ENCODE measurements at places on chromosomes 2 and 18.
A peak's percentile ranks its signal among the peaks of the same experiment; 100 is the strongest.

DNA sequence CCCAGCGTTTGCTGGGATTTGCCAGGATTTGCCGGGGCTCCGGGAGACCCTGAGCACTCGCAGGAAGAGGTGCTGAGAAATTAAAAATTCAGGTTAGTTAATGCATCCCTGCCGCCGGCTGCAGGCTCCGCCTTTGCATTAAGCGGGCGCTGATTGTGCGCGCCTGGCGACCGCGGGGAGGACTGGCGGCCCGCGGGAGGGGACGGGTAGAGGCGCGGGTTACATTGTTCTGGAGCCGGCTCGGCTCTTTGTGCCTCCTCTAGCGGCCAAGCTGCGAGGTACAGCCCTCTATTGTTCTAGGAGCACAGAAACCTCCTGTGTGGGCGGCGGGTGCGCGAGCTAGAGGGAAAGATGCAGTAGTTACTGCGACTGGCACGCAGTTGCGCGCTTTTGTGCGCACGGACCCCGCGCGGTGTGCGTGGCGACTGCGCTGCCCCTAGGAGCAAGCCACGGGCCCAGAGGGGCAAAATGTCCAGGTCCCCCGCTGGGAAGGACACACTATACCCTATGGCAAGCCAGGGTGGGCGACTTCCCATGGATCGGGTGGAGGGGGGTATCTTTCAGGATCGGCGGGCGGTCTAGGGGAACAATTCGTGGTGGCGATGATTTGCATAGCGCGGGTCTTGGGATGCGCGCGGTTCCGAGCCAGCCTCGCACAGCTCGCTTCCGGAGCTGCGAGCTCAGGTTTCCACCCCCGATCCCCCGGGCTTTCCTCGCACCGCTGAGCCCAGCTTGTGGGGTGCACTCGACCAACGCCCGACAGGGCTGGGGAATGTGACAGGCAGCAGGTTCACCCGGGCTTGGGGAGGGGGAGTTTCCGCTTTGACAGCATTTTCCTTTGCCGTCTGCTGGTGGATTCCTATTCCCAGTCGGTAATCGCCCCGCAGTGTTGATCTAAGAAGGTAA is 2.8 kb downstream of the ONECUT2 start:
- peak; percentile 90 for DNase-seq

DNA sequence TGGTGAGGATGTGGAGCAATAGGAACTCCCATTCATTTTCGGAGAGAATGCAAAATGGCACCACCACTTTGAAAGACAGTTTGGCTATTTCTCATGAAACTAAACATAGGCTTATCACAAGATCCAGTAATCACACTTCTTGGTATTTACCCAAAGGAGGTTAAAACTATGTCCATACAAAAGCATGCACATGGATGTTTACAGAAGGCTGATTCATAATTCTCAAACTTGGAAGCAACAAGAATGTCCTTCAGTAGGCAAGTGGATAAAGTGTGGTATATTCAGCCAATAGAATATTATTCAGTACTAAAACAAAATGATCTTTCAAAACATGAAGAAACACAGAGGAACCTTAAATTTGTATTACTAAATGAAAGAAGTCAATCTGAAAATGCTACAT is 440.6 kb downstream of the FBXO15 start:
- DNase-seq, result no peak

DNA sequence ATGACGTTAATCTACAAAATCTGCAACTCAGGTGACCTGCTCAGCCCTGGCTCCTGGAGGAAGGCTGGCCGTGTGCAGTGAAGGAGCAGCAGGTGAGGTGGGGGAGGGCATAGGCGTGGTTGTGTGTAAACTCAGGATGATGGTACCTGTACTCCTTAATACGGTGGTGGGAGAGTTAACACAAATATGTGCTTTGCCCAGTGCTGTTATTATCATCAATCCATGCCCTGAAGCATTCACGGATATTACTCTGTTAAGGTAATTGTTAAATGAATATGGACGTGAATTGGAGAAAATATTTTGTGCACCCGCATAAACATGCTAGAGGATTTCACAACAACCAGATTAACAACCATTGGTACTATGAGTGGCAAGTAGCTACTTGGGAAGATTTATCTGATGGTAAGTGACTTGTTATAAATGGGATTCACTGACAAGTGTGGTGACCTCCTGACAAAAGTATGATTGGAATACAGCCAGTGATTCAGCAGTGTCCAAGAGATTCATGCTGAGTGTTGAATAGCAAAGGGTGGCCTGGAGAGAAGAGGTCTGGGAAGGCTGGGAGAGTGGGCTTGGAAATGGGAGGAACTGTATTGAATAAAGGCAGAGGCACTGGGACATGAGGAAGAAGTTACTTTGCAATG is 194.1 kb downstream of the TPGS2 start:
- no peak for DNase-seq

GRCh38 chr2:233072838-233073237 is 12.7 kb downstream of the INPP5D start:
- DNase-seq, result no peak

- no peak for DNase-seq
Observed at GRCh38 chr2:208906330-208906729, 499.7 kb downstream of the PTH2R start.

GRCh38 chr2:177874686-177875085 is 197.9 kb downstream of the PDE11A start:
- no peak for DNase-seq

GRCh38 chr2:44994377-44994776 is 14.9 kb downstream of the SIX2 start:
- peak; percentile 50 for DNase-seq

DNA sequence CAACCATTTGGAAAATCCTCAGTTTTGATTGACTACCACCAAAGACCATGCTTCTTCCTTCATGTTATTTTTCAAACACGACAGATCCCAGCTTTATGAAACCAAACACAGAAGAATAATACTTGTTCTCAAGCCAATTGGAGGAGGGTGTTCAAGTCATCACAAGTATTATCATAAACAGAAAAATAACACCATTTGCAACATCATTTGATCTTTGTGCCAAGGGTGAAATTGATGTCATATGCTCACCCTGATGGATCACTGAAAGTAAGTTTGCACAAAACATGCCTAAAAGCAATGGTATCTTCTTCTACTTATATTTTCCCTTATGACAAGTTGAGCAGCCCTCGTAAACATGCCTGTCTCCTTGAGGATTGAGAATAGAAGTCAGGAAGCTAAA is 448.0 kb upstream of the ZEB2 start:
- no peak for DNase-seq

DNA sequence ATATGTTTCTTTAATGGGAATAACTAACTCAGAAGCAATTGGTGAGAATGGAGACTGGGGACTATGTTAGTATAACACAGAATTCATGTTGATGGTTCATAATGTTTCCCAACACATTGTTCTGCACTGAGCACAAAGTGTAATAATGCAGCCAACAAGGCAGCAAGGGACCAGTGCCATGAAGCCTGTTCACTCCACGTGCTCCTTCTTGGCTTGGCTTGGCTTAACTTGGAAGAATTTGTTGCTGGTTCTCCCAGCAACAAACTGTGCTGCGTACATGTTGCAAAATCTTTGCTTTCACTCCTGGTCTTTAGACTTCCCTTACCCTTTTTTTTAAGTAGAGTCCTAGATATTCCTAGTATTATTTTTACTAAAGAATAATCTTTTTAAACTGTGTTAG is 129.7 kb downstream of the MAP3K20 start:
- DNase-seq, result no peak

DNA sequence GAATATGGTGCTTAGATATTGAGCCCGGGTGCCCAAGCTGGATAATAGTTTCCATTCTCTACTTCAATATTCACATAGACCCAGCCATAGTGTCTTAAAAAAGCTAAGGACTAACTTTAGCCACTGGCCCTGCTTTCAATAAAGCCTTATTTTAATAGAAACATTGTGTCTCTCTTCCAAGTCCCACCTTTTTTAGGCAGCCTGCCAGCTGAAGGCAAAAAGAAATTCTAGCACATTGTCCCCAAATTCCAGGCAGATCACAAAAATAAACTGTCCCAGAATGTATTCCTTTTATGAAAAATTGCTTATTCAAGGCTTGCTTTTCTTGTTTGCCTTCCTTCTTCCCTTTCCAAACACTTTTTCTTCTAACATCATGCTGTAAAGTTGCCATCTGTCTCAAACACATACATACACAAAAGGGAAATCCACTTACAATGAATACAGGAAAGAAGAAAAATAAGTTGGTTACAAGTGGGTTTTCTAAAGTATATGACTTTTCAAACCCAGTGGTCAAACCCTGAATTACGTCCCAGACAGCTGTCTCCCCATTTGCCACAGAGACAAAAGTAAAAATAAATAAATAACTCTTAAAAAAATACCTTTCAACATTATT is 778.5 kb downstream of the BCL11A start:
- DNase-seq, result no peak

DNA sequence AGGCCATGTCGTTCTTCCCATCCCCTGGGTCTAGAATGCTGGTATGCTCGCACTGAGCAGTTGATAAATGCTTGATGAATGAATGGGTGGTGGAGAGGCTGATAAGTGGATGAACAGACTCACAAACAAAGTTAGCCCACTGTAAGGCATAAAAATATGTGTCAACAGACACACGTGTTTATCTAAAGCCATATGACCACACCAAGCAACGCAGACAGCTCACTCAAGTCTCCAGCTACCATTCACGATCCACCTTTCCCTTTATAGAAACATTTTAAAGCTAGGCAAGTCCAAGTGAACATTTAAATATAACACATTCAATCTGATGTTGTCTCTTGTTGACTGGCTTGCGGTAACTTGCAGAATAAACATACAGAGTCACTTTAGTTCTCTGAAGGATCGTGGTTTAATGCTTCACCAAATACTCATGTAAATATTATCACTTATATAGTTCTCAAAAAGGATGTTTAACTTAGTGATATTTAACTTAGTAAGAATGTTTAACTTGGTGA is 105.5 kb downstream of the NOL10 start:
- DNase-seq, result no peak

DNA sequence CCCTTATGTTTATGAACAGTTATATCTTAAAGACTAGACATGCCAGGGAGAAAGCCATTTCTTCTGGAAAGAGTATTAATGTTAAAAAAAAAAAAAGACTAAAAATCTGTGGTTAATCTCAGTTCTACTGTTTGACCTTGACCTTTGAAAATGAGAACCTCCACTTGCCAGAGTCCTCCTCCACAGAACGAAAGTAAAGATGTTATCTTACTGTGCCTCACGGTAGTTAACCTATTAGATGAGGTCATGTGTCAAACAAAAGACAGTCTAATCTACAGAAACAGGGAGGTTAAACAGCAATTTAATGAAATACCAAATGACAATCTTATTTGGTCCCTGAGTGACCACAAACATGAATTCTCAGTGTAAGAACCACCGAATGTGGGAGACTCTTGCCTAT is 51.2 kb downstream of the SLC14A2 start:
- peak; percentile 27 for DNase-seq

- DNase-seq, result no peak
Observed at GRCh38 chr2:151819920-151820319, 8.3 kb downstream of the ARL5A start.

DNA sequence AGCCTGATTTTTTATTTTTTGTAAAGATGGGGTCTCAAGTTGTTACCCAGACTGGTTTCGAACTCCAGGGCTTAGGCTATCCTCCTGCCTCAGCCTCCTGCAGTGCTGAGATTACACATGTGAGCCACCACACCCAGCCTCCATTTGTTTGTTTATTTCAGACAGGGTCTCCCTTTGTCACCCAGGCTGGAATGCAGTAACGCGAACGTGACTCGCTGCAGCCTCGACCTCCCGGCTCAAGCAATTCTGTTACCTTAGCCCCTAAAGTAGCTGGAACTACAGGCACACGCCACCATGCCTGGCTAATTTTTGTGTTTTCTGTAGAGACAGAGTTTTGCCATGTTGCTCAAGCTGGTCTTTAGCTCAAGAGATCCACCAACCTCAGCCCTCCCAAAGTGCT is 27.2 kb downstream of the UBXN4 start:
- no peak for DNase-seq

DNA sequence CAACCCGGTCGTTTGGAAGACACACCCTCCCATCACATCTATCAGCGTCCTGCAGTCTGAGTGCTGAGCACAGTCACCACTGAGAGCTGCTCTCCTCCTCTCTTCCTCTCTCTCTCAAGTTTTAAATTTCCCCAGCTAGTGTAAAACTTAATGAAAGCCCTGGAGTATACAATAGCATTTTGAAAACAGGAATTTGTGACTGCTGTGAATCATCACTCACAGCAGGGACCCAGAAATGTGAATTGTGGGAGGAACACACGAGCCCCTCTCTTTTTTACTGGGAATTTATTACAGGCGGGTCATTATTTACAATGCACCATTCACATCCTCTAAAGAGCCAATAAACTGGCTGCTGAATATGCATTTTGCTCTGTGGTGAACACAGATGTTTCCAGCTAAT is 185.0 kb upstream of the SMIM21 start:
- DNase-seq, result no peak

GRCh38 chr2:127857265-127857808 is 618 bp downstream of the POLR2D start:
- DNase-seq, result peak; percentile 52

DNA sequence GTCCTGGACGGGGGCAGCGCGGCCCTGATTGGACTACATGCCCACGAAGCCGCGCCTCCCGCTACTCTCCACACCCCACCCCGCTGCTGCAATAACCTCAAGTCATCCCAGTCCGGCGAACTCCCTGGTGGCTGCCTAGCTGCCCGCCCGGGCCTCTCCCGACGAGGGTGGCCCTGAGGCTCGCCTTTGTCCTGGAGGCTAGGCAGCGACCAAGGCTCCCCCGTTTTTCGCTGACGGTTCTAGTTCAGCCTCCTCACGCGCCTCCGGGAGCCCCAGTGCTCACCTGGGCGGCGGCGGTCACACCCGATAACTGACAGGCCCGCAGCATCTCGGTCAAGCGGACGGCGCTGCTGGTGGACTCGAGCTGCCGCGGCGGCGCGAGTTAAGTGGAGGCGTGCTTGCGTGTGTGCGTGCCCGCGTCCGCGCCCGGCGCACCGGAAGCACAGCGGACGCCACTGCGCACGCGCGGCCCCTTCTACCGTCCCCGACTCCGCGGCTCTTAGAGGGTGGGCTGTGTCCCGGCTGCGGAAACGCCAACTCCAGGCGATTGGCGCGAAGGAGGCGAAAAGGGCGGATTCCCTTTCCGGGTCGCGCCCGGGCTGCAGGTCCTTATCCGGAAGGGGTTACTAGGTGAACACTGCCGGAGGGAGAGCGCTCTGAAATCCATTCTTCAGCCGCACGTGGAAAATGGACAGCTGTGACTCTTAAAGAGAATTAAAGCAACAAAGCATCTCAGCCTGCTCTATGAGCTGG is at the start of gene IMMT:
TSS of gene IMMT (minus strand) at position 408 of the 753 bp plus-strand sequence. CDS start at position 328, 80 bp downstream.
- peak; percentile 92 for DNase-seq

DNA sequence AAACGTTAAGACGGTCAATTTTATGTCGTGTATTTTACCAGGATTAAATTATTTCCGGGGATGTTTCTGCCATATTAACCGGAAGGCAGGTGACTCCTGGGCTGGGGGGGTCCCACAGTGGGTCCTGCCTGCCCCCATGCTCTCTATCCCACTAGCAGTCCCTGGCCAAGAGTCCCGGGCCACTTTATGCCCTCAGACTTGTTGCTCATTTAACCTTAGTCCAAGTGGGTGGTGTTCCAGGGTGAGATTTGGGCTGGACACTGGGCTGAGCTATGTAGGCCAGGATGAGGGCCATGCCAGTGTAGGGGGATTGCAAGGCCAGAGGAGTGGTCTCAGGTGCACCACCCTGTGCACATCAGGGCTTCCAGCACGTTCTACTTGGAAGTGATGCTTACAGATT is 24.1 kb downstream of the TWIST2 start:
- DNase-seq, result no peak

GRCh38 chr2:37686792-37687526 is 15.5 kb upstream of the CDC42EP3 start:
- DNase-seq, result no peak

GRCh38 chr2:138415985-138416384 is 85.6 kb upstream of the SPOPL start:
- DNase-seq, result no peak

- DNase-seq, result no peak
Observed at GRCh38 chr2:72619626-72620025, 206.2 kb downstream of the EXOC6B start.
